T-helper 2 cell (primary cell): ENCODE measurements at places on chromosomes 16 and 17.

- no peak for DNase-seq
These were observed 222.3 kb downstream of the GSG1L start for GRCh38 chr16:27841061-27841801.

GRCh38 chr16:11507991-11508390 lies 78.7 kb downstream of the LITAF start:
- no peak for DNase-seq

DNA sequence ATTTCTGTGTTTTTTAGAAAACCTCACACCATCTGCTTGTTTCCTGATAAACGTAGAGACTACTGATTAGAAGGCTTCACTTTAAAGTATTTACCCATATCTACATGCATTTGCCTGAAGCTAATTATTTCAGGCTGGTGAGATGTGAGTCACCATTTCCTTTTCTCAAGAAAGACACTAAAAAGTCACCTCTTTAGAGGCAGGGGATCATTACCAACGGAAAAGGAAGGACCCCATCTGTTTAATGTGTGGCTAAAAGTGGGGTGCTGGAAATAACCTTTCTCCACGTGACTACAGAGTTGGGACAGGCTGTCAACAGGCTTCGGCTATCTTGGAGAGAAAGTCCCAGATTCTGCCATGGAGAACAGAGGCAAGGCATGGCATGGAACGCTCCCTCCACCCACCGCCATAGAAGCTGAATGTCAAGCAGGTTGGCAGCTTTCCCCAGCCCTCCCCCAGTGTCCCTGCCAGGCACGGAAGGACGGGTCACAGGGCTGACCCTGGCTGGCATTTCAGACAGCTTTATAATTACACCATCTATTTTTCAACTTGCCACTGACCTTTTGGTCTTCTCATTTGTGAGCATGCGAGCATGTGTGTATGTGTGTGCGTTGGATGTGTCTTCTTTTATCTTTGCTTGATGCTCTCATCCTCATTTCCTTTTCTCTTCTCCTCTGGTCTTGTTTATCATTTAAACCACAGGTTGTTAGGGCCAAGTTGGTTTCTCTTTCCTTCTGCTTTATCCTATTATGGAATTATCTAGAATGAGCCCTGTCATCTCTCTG lies 157.0 kb downstream of the CPPED1 start:
- no peak for DNase-seq

DNA sequence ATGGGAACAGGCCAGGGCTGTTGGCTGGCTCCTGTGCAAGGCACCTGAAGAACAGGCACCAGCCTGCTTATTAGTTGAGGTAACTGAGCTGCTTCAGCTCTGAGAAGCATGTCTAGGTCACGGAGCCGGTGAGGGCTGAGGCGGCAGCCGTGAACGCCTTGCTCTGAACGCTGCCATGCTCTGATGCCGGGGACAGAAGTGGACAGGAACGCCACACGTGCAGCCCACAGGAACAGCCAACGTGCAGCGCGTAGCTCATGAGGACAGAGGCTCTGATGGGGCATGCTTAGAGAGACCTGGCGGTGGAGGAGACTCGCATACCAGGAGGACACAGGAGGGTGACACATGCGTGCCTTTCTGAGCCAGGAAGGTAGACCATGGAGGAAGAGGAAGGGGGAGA lies 25.6 kb downstream of the USP22 start:
- DNase-seq = no peak

DNA sequence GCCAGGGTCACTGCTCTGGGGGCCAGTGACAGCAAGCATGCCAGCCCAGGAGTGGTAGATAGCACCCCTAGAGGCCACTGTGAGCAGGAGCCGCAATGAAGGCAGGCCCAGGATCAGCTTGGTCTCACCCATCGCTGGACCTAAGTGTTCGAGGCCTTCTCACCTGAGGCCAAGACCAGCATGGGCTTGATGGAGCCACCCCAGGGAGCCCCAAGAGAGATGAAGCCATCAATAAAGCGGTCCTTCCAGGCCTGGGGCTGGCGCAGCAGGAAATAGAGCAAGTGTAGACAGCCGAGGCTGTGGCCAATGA lies 1.8 kb downstream of the LCAT start:
- no peak for DNase-seq

DNA sequence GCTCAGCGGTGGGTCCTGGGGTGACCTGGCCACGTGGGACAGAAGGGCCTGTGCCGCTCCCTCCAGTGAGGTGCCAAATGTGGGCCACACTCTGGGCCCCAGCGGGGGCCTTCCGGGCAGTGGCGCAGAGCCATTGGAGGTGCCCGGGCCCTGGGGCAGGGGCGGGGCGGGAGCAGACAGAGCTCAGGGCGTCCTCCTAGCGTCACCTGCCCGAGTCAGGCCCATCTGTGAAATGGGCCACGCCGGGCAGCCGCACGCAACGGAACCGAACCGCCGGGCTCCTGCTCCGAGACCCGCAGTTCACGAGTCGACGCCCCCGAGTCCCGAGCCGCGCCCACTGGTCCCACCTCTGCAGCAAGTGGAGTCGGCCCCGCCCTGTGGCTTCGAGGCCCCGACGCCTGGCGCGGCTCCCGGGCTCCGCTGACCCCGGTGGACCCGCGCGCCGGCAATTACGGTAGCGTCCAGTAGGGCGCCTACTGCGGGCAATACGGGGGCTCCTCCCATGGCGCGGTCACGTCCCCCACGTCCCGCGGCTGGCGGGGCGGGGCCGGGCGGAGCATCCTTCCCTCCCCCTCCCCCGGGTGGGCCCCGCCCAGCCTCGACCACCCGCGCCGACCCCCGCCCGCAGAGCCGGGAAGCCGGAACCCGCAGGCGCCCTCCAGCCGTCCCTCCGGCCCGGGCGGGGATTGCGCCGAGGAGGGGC lies 1.9 kb downstream of the SLC16A3 start:
- peak; percentile 72 for DNase-seq
